DMS53 (cell line): ENCODE measurements at places on chromosomes 16 and 17.

GRCh38 chr17:42553161-42553818 lies 567 bp downstream of the HSD17B1 start:
- DNase-seq: peak; percentile 32

GRCh38 chr16:21646091-21646490 lies 6.3 kb downstream of the IGSF6 start:
- no peak for DNase-seq

DNA sequence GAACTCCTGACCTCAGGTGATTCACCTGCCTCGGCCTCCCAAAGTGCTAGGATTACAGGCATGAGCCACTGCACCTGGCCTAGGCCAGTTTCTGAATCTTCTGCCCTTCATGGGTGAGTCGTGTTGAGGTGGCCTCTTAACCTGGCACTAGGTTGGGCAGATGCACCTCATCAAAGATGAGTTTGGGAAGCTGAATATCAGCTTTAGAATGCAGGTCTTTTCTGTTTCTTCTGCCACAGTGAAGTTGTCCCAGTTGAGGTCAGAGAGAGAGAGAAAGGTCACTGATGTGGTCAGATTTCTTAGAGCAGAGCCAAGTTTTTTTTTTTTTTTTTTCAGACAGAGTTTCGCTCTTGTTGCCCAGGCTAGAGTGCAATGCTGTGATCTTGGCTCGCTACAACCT lies 111.3 kb upstream of the WSCD1 start:
- DNase-seq: no peak

DNA sequence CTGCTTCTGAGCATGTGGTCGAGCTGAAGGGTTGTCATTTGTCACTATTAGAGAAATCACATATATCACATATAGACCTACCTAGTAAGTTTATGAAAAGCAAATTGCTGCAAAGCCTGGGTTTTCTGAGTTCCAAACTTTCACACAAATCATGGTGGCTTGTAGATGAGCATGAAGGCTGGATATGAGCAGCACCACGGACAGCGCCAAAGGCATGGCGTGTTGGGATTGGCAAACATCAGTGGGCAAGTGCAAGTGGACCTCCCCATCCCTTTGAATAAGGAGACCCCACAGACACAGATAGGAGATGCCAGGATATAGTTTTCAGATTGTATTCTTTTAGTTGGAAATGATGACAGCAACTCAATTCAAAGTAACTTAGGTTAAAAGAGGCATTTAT lies 77.6 kb upstream of the CACNG3 start:
- DNase-seq: no peak

DNA sequence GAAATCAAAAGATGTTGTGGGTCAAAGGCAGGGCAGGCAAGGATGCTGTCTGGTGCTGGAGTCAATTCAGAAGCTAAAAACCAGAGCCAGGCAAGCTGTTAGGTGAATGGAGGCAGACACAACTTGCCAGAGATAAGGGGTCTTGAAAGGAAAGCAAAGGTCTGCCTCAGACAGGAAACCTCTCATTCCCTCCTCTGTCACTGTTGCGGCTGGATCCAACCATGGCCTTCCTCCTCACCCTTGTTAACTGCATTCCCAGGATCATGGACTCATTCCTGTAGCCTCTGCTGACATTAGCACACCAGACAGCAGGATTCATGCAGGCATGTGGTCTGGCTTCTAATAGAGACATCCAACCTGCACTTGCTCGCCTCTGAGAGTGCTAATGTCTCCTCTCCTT lies 186.7 kb upstream of the HS3ST3A1 start:
- no peak for DNase-seq

GRCh38 chr16:2438121-2438520 lies 8.9 kb downstream of the CCNF start:
- no peak for DNase-seq

DNA sequence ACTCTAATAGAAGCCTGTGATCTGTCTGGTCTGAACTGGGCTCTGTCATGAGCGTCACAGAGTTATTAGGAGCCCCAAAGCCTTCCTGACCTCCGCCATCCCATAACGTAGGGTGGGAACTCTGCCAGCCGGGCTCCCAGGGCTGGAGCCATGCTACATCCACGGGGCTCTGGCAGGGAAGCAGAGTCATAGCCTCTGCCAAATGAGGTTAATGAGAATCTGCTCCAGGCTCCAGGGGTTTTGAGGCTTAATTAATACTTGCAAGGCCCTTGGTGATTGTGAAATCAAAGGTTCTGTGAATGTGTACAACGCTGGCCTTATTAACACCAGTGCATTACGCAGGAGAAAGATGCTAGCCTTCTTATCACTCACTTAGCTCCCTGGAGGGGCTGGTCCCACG lies 42.4 kb upstream of the ZFP90 start:
- DNase-seq: no peak

- peak; percentile 89 for DNase-seq
Observed at GRCh38 chr17:29566473-29567303, at the start of gene ABHD15. TSS of gene ABHD15 (minus strand) at chr17:29567037. CDS start at chr17:29566966, 71 bp downstream.

DNA sequence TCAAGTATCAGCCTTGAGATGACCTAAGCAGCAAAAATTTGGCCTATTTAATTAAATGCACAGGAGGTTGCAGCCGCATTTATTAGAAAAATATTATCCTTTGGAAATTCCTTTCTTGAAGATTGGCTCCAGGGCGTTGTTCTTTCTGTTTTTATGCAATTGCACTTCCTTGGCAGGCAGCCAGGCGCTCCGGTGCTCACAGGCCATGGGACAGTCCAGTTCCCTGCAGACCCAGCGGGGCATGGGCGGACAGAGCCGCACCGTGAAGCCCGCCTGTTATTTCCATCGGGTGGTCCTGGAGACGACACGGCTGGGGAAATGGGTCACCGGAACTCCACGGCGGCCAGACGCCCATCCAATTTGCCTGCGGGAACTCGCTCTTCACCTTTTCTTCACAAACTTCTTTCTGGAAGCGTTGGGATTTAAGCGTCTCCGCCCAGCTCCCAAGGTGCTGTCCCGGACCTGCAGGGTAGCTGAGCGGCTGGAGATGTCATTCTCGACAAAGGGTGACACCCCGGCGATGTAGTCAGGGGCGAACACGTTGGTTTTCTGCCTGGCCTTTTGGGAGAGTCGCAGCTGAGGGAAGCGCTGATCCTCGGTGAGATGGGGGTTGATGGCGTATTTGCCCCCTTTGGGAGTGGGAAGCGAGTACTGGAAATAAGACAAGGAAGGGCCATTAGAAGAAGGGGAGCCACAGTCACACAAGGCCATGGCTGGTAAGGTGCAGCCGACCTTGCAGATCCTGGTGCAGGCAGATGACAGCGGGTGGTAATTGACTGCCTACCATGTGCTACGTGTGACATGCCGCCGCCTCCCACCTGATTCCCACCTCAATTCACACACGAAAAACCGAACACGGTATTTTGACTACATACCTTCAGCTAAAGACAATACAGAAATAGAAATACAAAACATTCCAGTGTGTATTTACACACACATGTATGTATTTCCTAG lies 12.5 kb downstream of the NOB1 start:
- DNase-seq: peak; percentile 25

- no peak for DNase-seq
Observed at GRCh38 chr17:7184647-7185046, 5.5 kb upstream of the ASGR1 start.

GRCh38 chr17:62876063-62876462 lies 67.9 kb upstream of the MARCHF10 start:
- DNase-seq: no peak

DNA sequence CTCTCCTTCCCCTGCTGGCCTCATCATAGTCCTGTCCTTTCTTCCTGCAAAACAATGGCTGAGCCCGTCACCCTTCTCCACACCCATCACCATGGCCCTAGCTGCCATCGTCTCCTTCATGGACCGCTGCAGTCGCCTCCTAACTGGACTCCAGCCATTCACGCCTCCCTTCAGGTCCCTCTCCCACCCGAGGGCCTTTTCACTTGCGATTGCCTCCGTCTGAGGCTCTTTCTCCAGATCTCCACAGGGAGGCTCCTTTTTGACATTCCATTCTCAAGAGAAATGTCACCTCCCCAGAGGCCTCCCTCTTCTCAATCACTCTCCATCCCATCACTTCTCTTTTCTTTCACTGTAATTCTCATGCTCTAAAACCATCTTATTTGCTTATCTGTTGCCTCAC lies 23.5 kb downstream of the GSG1L start:
- DNase-seq: no peak

GRCh38 chr16:80002261-80002660 lies 401.7 kb upstream of the MAF start:
- DNase-seq: no peak

DNA sequence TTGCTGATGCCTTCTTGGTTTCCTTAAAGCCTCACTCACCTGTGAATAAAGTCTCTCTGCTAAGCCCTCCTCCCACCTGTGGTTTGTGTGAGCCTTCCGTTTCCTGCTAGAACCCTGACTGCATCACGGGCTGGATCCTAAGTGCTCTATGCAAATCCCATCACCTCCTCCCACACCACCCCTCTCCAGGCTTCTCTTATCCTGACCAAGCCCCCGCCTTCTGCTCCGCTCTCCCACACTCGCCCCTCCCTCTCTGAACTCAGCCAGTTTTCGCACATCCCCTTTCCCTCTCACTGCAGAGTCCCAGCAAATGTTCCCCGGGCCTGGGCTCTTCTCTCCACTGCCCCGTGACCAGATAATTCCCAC lies 51.8 kb downstream of the PIMREG start:
- DNase-seq: no peak

DNA sequence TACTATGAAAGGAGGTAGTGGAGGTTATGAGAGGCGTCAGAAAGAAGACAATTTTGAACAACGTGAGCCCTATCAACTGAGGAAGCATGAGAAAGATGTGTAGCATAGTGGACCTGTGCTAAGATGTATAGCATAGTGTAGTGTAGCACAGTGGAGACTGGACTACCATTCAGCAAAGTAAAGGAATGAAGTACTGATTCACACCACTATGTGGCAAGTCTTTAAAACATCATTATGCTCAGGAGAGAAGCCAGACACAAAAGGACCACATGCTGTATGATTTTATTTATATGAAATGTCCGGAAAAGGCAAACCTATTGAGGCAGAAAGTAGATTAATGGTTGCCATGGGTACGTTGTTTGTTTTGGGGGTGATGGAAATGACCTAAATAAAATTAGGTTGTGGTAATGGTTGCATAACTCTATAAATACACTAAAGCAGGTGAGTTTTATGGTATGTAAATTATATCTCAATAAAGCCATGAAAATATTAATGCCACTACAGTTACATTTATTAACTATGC lies 20.4 kb upstream of the XYLT1 start:
- no peak for DNase-seq

GRCh38 chr16:2507052-2507659 lies 6.6 kb upstream of the ATP6V0C start:
- DNase-seq: no peak
